Stimulated activated CD8-positive, alpha-beta memory T cell treated with anti-CD3 and anti-CD28 coated beads, Interleukin-15, amount 100 ng/mL, for 4 hours (primary cell): ENCODE measurements at places on chromosomes 3 and 15.

- DNase-seq: no peak
Measured at GRCh38 chr15:95302206-95302605, 1028.3 kb upstream of the NR2F2 start.

DNA sequence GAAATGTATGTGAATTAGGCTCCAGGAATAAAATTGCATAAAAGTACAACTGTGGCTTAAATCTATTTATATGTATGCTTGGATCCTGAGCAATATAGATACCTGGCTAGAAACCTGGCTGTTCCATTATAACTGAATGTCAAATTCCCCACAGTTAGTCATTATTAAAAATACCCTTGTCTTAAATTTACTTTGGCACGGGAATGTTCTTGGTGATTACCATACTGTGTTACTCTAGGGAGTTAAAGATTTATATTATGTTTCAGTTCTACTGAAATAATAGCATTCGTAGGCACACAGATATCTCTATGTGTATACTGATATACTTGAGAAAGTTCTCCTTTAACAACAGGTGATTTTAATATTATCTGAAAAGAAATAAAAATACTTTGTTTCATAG, 394.1 kb downstream of the PTPRG start:
- DNase-seq: no peak

DNA sequence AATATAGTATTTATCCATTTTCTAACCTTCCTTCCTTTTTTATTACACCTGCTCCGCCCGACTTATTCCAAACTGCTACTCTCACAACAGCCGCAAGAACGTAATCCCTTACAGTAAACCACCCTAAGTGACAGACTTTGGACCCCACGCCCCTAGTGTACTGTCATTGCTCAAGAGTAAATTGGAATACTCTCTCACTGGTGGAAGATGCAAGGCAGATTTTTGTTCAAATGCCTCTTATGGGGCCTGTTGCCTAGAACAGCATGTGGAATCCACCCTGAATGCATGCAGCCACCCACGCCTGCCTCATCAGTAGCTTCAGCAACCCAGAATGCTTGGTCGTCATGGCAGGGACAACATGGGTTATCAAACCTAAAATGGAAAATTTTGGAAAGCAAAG, 226.2 kb upstream of the ST8SIA2 start:
- no peak for DNase-seq

- no peak for DNase-seq
Measured at GRCh38 chr3:197874653-197875052, 75.3 kb upstream of the RPL35A start.

DNA sequence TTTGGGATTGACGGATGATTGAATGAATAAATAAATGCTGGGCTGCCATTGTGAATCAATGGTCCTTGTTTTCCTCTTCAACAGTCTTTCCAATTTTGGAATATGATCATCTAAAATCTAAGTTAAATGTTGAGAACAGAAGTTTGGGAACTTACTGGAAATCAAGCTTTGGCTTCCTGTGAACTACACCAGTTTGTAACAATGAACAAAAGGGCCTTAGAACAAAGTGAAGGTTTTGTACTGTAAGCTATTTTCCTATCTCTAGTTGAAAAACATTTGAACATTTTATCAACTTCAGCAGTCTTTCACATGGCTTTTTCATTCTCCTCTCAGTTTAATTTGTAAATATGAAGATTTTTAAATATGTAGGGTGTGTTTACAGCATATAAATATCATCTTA, 66.3 kb downstream of the RUBCN start:
- no peak for DNase-seq

- no peak for DNase-seq
Measured at GRCh38 chr3:54535619-54536018, 392.2 kb downstream of the LRTM1 start.

- DNase-seq: no peak
Measured at GRCh38 chr15:56598991-56599390, 134.1 kb upstream of the MNS1 start.

GRCh38 chr3:55984626-55985025, 483.6 kb downstream of the ERC2 start:
- no peak for DNase-seq

DNA sequence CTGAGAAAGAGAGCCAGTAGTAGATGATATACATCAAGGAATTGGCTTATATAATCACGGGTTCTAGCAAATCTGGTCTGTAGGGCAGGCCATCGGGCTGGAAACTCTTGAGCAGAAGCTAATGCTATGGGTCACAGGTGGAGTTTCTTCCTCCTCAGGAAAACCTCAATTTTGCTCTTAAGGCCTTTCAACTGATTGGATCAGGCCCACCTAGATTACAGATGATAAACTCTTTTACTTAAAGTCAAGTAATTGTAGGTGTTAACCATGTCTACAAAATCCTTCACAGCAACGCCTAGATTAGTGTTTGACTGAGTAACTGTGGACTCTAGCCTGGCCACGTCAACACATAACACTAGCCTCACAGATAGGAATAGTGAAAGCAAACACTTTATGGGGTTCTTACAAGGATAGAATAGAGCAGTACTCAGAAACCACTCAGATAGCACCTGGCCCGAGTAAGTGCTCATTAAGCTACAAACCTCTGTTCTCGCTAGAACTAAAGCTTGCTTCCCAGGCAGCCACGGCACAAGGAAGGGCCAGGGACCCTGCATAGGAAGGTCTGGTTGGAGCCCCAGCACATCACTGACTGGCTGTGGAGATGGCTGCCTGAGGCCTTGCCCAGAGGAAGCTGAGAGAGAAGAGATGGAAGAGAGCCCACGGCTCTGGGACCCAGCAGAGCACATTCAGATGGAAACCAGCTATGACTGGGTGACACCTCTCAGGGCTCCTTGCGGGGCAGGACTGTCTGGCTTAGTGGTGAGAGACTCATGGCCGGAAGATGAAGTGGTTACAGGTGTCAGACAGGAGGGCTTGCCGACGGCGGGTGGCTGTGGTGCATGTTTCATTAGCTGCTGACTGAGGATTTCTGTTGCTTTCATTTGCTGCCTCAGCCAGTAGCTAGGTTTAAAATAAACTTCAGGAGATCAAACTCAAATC, 202.5 kb upstream of the TLE3 start:
- DNase-seq: peak; percentile 67

DNA sequence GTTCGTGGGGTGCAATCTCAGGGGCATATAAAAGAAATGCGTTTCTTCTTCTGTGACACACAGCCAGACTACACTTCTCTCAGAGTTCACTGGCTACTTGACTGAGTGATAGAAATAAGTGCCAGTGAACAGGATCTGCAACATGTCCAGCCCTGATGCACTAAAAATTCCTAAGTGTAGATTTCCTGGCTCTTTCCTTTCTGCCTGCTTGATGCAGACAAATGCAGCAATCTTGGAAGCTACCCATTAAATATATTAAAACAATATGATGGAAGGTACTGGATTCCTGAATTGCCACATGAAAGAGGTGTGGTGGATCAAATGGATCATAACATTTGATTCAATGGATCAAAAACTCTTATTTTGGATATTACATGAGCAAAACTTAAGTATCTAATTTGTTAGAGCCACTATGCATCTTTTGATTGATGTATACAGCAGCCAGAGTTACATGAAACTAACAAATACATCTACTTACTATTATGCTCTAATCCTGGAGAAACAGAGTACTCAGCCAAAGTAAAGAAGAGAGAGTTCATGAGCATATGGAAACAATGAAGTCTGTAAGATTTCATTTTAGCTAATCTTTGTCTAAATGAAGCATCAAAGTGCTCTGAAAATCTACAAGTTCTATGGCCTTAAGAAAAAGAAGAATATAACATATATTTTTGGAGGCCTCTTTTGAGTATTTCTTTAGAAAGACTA, 222.6 kb downstream of the ZNF385D start:
- no peak for DNase-seq

- DNase-seq: no peak
Measured at GRCh38 chr3:44128057-44128775, 113.5 kb upstream of the TOPAZ1 start.

- no peak for DNase-seq
Measured at GRCh38 chr15:43934480-43934879, 107.7 kb downstream of the WDR76 start.

DNA sequence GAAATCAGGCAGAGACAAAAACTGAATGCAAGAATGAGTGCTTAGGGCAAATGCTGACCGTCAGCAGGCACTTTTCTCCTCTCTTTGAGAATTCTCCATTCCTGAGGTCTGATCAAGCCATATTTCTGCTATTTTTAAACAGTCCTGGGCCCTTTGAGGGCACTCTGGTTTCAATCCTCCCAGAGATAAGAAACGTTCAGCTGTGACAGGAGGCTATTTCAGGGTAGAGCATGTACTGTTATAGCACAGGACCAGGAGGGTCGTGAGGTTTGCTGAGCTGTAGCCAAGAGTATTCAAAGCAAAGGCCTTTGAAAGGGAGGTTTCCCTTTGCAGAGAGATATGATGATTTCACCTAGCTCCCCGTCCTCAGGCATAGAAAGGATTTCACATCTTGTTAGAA, 39.6 kb upstream of the PDZRN3 start:
- DNase-seq: no peak

DNA sequence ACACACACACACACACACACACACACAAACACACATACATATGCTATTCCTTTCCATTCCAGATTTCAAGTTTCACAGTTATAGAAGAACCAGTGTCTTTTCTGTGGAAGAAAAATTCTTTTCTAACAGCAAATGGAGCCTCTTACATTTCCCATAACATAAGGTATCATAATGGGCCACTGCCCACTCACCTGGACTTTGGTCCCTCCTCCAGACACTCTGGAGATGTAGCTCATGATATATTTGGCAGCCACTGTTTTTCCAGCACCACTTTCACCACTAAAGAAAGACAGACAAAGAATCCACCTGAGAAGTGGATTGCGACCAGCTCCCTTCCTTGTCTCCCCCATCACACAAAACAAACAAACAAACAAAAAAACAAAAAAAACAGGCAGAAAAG, 29.8 kb downstream of the LDHAL6B start:
- no peak for DNase-seq

DNA sequence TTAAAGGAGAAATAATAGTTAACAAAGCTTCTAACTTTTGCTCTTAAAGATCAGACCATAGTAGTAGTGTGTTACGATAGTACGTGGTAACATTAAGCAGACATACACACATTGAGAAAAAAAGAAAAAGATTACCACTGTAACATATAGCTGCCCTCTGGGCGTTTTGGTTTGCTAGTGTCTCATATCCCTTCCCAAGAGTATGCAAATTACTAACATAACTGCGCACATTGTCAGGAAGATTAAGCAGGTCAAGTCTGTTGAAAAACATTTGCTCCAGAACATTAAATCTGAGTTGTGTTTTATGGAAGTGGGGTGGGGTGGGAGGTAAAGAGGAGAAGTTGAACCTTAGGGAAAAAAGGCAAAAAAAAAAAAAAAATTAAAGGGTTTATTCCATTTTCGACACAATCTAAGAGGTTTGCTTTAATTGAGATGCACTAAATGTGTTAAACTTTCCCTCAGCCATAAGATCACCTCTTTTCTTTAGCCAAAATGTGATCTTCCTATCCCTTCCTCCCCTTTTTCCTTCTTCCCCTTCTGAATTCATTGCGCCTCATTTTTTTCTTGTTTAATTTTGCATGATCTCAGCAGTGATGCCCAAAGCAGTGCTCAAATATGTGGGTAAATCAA, 1.5 kb upstream of the LRIG1 start:
- no peak for DNase-seq

- DNase-seq: no peak
Measured at GRCh38 chr3:180264479-180264878, 227.7 kb upstream of the PEX5L start.
